T-helper 2 cell (primary cell): ENCODE measurements at places on chromosomes 11 and 22.

GRCh38 chr11:16846305-16846704 is 107.9 kb downstream of the C11orf58 start:
- DNase-seq = no peak

DNA sequence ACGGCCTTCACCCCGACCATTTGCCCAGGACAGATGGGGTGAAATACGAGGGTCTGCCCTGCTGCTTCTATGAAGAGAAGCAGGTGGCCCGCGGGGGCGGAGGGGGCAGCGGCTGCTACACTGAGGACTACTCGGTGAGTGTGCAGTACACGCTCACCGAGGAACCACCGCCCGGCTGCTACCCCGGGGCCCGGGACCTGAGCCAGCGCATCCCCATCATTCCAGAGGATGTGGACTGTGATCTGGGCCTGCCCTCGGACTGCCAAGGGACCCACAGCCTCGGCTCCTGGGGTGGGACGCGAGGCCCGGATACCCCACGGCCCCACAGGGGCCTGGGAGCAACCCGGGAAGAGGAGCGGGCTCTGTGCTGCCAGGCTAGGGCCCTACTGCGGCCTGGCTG is 11.2 kb downstream of the C22orf31 start:
- no peak for DNase-seq

DNA sequence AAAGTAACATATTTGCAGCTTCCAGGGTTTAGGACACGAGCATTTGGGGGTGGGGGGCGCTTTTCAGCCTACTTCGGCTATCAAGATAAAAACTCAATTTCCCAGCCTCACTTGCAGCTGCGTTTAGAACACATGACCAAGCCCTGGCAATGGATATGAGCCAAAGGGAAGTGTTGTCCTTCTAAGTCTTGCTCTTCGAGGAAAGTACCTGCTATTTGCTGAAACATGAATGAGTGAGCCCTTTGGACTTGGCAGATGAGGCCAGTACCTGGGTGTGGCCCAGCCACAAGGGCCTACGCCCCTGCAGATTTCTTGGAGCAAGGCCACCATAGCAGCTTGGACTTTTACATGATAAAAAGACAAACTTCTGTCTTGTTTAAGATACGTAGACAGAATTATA is 60.2 kb upstream of the SORL1 start:
- no peak for DNase-seq

DNA sequence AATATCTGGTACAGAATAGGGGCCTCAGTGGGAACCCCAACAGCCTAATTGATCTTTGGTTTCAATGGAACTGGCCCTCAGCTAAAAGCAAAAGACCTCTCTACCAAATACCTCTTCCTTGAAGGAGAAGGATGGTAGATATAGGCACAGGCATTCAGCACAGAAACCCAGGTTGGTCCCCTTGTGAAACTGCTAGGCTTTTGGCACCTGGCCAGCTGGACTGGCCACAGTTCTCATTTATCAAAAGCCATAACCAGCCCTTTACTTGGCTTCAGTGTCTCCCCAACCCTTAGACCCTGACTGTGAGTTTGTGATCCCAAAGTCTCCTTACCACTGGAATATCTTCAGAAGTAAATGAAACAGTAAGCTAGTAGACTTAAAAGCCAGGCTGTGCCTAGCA is 152.9 kb downstream of the TENM4 start:
- DNase-seq = no peak

DNA sequence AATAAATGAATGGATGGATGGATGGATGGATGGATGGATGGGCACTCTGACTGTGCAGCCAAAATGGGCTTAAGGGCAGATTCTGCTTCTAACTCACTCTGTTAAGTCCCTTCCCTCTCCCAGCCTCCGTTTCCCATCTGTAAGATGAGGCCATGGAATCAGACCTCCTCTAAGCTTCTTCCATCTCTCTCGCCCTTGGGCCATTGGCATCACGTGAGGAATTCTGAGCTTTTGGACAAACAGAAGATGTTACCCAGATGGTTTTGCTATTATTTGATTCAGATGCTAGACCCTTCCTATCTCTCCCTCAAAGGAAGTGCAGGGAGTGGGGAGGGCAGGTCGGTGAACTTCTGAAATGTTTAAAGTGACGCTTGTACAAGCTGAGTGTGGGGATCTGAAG is 4.0 kb upstream of the CYTH4 start:
- no peak for DNase-seq

- no peak for DNase-seq
Observed at GRCh38 chr11:130126516-130126915, 33.1 kb upstream of the ST14 start.

- no peak for DNase-seq
Observed at GRCh38 chr11:72018171-72018570, 19.5 kb downstream of the IL18BP start.

- no peak for DNase-seq
Observed at GRCh38 chr11:36092314-36093030, 148.6 kb downstream of the LDLRAD3 start.

GRCh38 chr11:67357831-67358670 is 4.7 kb upstream of the POLD4 start:
- no peak for DNase-seq

DNA sequence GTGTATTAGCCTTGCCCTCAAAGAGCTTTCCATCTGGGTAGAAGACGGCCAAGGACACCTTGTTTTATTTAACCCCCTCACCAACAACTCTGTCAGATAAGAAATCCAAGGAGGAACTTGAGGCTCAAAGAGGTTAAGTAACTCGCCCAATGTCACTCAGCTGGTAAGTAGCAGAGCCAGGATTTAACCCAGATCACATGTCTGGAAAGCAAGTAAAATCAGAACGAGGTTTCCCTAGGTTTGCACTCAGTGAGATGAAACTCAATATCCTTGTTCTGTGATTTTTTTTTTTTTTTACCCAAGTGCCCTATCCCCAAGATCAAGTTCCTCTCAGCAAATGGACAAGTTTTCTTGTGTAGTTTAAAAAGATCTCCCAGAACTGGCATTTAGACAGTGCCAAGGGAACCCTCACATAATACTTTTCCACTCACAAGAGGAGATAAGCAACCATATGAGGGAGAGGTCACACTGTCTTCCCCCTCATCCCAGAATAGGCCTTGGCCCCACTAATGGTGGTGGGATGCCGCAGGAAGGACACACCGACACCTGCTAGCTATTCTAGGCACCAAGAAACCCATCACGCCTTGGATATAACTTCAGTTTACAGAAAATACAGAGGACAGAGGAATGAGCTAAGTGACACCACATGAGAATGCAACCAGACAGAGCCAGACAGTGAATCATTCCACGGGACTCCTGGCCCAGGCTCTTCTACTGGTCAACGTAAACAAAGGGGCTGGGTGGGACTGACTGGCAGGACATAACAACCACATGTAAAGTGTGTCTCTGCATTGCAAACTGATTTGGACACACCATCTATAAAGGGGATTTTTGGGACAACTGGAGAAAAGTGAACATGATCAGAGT is 8.6 kb upstream of the ARAP1 start:
- DNase-seq = no peak

DNA sequence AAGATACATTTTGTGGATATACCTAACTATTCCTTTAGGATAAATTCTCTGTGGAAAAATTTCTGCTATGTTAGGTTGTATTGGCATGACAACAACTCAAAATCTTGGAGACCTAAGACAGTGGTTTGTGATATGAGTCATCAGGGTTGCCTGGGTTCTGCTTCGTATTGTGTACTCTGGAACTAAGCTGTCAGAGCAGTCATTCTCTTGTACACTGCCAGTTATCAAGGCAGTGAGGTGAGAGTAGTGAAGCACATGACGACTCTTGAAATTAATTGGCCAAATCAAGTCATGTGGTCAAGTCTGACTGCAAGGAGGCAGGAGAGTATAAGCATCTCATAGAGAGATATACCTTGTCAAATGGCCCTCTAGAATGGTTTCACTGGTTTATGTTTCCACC is 104.4 kb downstream of the FANCF start:
- no peak for DNase-seq

- DNase-seq = no peak
Observed at GRCh38 chr22:48941903-48942575, 885.6 kb downstream of the BRD1 start.

GRCh38 chr22:35484651-35485556 is 55.7 kb upstream of the RASD2 start:
- DNase-seq = no peak

DNA sequence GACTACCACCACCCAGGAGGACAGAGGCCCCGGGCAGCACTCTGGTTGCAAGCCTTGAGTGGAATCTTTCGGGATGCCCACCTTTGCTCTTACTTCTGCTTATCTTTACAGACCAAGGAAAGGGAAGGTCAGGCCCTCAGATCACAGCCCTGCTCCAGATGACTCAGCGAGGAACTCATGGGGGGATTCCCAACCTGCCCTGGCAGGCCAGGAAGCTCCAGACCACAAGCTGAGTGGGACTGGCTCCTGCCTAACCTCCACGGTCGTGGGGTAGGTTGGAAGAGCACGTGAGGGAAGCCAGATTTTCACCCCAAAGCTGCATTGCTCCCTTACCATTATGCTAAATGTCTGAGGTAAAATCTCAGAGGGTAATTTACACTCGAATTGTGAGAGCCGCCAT is 11.8 kb downstream of the TBC1D10A start:
- peak; percentile 51 for DNase-seq

DNA sequence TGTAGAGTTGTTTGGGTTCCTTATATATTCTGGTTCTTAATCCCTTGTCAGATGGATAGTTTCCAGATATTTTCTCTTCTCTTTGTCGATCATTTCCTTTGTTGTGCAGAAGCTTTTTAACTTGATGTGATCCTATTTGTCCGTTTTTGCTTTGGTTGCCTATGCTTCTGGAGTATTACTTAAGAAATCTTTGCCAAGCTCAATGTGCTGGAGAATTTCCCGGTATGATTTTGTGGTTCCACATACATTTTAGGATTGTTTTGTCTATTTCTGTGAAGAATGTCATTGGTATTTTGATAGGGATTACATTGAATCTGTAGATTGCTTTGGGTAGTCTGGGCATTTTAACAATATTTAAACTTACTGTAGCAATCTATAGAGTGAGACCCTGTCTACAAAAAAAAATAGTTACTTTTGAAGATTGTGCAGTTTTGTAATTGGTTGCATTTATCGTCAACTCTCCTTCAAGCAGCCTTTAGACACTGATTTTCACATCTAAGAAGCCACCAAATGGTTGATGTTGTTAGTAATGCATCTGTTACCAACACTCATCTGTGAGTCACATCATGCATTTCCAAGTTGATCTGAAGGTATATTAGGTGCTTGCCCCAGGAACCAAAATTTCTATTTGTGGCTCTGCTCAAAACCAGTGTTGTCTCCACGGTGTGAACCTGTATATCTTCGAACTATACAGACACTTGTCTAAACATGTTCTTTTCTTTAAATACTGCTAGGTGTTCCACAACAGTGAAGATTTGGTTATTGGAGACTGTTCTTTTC is 21.4 kb downstream of the XRCC6 start:
- no peak for DNase-seq

DNA sequence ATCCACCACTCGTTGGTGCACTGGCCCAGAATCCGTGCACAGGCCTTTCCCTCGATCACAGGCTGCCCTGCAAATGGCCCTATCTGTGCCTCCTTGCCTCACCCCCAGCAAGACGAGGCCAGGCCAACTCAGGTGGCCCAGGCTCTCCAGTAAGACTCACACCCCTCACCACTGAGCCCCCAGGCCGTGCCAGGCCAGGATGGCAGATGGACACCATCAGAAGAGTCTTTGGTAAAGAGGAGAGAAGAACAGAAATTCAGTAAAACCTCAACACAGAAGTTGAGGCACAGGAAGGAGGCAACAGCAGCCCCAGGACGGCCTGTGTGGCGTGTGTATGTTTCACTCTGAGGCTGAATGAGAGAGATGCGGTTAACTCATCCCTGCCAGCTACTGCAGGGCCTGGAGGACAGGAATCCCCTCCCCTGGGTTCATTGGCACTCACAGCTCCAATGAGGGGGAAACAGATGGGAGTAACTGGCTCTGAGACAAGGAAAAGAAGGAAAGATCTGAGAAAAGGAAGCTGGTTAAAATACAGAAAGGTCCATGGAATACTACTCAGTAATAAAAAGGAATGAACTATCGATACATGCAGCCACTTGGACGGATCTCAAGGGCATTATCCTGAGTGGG is 54.1 kb upstream of the WNT11 start:
- no peak for DNase-seq

DNA sequence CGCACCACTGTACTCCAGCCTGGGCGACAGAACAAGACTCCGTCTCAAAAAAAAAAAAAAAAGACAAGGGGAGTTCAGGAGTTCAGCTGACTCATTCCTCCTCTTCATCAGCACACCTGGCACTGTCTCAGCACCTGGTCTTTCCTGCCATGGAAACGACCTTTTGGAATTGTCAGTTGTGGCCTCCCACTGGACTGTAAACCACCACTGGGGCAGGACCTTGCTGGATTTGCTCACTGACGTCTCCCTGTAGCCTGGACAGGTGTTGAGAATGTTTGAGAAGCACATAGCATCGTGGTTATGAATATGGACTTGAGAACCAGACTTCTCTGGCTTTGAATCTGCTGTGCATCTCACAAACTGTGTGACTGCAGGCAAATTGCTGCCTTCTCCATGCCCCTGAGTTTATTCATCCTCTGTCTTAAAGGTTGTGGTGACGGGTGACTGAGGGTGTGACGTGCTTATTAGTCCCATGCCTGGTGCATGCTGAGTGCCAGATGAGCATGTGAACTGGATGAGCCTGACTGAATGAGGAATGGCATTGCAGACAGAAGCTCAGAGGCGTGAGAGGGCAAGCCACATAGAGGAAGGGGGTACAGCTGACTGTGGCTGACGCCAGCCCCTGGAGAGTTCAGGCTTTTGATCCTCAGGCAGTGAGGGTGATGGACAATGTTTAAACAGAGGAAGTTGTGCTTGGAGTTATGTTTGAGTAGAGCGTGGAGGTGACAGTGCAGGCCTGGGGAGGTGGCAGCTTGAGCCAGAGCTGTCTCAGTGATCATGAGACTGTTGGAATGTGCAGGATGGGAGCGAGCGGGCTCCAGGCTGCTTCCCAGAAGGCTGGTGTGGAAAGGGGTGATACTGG is 12.7 kb downstream of the TOM1 start:
- DNase-seq = peak; percentile 70

GRCh38 chr11:71114124-71114851 is 138.1 kb downstream of the SHANK2 start:
- no peak for DNase-seq

DNA sequence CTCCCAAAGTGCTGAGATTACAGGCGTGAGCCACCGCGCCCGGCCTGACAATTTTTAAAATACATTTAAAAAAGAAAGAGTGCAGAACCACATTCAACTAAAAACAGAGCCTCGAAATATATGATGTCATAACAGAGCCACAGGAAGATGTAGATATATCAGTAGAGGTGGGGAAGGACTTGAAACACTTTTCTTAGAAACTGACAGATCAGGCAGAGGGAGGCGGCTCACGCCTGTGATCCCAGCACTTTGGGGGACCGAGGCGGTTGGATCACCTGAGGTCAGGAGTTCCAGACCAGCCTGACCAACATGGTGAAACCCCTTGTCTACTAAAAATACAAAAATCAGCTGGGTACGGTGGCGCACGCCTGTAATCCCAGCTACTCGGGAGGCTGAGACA is 7.0 kb downstream of the MLC1 start:
- no peak for DNase-seq
